Neural progenitor cell (in vitro differentiated cells): ENCODE measurements at places on chromosomes 2 and 18. TPM values are rescaled to one million over a fixed set of nuclear protein-coding genes. Genes with fewer than 3 reads are reported as not detected.

- no peaks in the 10 kb centered on the region for H3K36me3 ChIP-seq
- H3K4me1 ChIP-seq = no peaks in the 10 kb centered on the region
- no peak overlapping the region for H3K27ac ChIP-seq
- H3K4me3 ChIP-seq = no peak overlapping the region
Measured at GRCh38 chr2:69080071-69080470, 67.1 kb downstream of the ANTXR1 start.

Gene GPR45
- total RNA-seq = not detected in 2 replicates

GRCh38 chr18:65523461-65523860, 227.4 kb upstream of the CDH7 start:
- DNase-seq = peak; percentile 27
- no peaks in the 10 kb centered on the region for H3K36me3 ChIP-seq
- no peaks in the 10 kb centered on the region for H3K27me3 ChIP-seq
- no peak overlapping the region for H3K4me3 ChIP-seq
- H3K4me1 ChIP-seq = no peaks in the 10 kb centered on the region
- no peak overlapping the region for H3K27ac ChIP-seq

DNA sequence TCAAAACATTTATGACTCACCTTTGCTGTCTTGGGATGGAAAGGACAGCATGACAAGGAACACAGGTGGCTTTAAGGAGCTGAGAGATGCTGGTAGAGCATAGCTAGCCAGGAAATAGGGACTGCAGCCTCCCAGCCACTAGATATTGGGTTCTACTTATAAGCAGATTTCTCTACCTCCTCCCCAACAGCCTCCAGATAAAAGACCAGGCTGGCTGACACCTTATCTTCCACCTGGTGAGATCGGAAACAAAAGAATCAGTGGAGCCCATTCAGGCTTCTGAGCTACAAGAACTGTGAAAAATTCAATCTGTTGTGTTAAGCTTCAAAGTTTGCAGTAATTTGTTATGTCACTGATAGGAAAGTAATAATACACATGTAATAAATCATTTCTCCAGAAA, 1278.5 kb upstream of the ZEB2 start:
- H3K27ac ChIP-seq = no peak overlapping the region
- no peaks in the 10 kb centered on the region for H3K4me1 ChIP-seq
- DNase-seq = no peak

GRCh38 chr18:14092625-14093306, 39.5 kb downstream of the ZNF519 start:
- H3K36me3 ChIP-seq = no peaks in the 10 kb centered on the region
- H3K4me3 ChIP-seq = no peak overlapping the region
- H3K27me3 ChIP-seq = no peaks in the 10 kb centered on the region

Gene C2orf92
- 3.3 and 6.2 TPM in 2 replicates for total RNA-seq

Gene CABLES1
- total RNA-seq = 2.8 and 3.7 TPM in 2 replicates
